Renal pelvis (tissue), 12 donors: ENCODE measurements at places on chromosomes 7 and 10.
A peak's percentile ranks its signal among the peaks of the same experiment; 100 is the strongest.

DNA sequence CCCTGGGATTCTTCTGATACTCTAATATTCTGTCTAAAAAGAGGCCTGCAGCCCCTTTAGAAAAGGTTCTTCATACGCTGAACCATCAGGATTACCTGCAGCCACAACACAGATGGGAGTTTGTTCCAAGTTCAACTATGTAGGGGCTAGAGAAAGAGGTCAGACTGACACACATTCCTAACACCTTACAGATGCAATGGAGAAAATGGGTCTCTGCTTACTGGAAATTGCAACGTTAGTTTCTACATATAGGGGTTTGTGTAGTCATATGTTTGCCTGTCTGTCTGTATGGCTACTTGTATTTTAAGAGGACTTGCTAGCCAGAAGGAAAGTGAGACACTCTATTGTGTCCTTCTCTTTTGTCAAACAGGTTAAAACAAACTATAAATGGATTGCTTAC, 618.5 kb downstream of the INHBA start:
- no peak for DNase-seq

GRCh38 chr7:9231630-9232121, 798.3 kb downstream of the NXPH1 start:
- DNase-seq, result peak; percentile 19

DNA sequence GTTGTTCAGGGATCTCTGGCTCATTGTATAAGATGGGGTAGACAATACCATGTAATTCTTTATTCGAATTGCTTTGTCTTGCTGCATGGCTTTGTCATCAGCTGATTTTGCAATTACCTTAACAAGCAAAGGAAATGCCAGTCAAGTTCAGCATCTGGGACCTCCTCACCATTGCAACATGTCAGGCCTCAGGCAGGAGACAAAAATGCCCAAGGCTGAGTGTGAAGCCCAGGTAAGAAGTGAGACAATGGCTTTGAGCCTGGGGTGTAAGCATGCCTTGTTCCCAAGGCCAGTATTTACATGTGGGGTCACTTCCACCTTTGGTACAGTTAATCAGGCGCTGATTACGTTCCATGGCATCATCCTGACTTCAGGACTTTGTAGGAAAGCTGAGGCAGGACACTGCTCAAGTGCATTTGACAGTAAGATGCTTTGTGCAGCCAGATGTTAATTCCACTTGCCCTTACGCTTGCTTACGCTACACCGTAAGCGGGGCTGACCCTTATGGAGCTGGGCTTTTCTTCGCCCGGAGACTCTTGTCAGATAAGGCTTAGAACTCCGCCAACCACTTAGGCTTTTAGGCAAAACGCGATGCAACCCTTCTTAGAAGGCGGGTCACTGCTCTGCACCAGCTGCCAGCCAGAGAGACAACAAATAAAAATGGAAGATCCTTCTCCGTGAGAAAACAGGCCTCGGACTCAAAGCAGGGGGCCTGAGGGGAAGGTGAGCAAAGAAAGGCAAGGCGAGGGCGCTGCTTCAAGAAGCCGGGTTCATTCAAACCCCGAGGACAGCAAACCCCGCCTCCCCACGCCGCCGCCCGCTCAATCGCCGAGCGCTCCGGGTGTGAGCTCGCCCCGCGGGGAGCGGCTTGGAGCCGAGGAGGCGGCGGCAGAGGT, 1.3 kb upstream of the SP4 start:
- DNase-seq, result no peak

- DNase-seq, result no peak
Measured at GRCh38 chr10:1142596-1142995, 86.4 kb downstream of the WDR37 start.

DNA sequence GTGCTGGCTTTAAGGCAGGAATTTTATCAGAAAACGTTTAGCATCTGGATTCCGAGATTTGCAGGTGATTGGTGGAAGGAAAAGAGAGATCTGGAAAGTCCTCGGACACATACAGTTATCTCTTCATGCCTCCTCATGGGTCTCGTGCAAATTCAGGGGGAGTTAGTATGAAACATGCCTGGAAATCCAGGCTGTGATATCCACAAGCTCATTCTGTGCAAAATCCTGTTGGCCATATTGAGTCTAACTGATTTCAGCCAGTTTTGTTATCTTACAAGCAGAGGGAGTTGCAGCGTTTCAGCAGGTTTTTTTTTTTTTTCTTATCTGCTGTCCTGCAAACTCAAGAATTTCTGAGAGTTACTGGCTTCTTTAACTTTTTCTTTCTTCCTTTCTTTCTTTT, 411.5 kb downstream of the GALNT17 start:
- DNase-seq, result no peak

DNA sequence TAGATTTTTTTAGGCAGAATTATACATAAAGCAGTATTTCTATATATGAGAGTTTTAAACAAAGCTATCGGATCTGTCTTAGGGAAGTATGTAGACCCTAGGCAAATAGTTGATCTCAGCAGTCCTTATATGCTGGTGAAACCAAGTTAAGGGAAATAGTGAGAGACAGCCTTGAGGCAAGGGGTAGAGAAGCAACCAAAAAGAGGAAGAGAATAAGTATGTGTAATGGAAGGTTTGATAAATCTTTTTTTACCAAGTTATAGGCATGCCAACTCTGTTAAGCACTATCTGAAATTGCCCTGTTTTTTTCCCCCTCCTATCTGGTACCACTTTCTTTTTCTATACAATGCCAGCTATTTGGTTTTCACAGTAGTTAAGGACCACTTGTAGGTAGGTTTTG, 19.9 kb downstream of the SPAG6 start:
- DNase-seq, result no peak

DNA sequence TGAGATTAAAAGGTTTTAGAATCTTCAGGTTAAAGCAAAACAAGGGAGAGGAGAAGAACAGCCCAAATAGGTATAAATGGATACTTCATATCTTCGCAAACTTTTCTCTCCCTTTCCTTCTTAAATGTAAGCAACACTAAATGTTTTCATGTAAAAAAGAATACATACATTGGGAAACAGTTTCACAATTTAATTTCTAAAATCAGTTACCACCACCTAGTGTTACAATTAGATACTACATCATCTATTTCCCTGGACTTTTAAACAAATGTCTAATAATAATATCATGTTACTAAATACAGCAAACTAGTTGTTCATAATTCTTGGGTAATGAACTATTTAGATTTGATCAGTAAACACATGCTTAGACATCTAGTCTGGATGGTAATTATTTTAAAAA, 35.8 kb downstream of the MINDY3 start:
- peak; percentile 11 for DNase-seq

GRCh38 chr7:46651561-46652088, 730.6 kb upstream of the IGFBP3 start:
- no peak for DNase-seq

DNA sequence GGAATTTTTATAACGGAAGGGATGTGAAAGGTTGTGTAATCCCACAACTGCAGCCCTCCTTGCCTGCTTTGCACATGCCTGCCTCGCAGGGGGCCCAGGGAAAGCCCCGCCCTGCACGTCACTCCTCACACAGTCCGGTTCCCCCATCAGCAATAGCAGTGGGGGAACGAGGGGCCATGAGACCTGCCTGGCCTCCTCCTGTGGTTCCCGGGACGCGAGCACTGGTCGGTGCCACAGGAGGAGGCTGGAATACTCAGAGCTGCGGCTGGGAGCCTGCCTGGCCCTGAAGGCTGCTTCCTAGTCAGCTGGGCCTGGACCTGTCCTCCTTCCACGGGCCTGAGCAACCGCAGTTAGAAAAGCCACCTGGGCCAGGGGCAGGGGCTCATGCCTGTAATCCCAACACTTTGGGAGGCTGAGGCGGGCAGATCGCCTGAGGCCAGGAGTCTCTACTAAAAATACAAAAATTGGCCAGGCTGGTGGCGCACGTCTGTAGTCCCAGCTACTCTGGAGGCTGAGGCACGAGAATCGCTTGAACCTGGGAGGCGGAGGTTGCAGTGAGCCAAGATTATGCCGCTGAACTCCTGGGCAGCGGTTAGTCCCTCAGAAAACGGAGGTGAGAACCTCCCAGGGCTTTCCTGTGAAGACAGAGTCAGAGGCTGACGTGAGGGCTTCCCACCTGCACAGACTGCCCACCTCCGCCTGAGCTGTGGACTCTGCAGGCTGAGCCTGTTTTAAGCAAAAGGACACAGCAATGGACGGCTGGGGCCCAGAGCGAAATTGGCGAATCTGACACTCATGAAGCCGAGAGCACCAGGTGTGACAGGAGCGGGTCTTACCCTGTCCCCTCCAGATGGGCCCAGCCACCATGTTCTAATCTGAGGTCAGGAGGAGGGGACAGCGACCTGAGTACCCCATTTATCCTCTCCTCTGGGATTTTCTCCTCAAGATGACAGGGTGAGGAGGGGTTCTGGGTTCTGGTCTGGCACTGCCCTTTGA, 52.9 kb downstream of the VIPR2 start:
- DNase-seq, result no peak

- DNase-seq, result no peak
Measured at GRCh38 chr7:95558864-95559263, 37.5 kb downstream of the PDK4 start.

- DNase-seq, result no peak
Measured at GRCh38 chr10:121942749-121943416, 15.1 kb upstream of the ATE1 start.

GRCh38 chr10:50326757-50327701, 75.7 kb upstream of the ASAH2 start:
- DNase-seq, result peak; percentile 48

GRCh38 chr10:126880926-126881325, 24.3 kb upstream of the DOCK1 start:
- DNase-seq, result no peak

DNA sequence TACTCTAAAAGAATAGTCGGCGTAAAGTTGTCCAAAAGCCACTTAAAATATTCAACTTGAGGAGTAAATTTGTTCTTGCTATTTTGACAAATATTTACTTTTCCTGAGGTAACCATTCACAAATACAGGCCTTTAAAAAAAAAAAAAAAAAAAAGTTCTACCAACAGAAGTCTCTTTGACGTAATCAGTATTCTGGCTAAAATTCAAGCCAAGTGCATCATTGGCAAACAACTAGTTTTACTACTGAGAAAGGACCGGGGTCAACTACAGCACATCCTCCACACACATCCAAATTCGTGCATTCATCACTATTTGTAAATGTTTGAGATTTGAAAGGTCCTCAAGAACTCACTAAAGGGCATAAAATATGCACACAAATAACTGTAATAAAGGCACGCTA, 2.0 kb downstream of the OAT start:
- no peak for DNase-seq

GRCh38 chr7:134660242-134660785, 13.7 kb downstream of the BPGM start:
- DNase-seq, result no peak

GRCh38 chr10:101489355-101489754, 98.7 kb downstream of the POLL start:
- DNase-seq, result no peak

GRCh38 chr7:147332988-147333387, 1216.4 kb downstream of the CNTNAP2 start:
- peak; percentile 7 for DNase-seq

DNA sequence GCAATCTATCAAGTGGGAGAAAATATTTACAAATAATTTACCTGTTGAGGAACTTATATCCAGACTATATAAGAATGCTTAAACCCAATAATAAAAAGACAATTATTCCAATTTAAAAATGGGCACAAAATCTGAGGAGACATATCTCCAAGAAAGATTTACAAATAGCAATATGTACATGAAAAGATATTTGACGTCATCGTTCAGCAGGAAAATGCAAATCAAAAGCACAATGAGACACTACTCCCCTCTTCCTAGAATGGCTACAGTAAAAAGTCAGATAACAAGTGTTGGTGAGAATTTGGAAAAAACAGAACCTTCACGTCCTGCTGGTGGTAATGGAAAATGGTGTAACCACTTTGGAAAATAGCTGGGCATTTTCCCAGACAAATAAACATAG, 457.0 kb downstream of the DPP6 start:
- DNase-seq, result no peak

GRCh38 chr7:116715077-116715476, 43.1 kb downstream of the MET start:
- DNase-seq, result no peak

DNA sequence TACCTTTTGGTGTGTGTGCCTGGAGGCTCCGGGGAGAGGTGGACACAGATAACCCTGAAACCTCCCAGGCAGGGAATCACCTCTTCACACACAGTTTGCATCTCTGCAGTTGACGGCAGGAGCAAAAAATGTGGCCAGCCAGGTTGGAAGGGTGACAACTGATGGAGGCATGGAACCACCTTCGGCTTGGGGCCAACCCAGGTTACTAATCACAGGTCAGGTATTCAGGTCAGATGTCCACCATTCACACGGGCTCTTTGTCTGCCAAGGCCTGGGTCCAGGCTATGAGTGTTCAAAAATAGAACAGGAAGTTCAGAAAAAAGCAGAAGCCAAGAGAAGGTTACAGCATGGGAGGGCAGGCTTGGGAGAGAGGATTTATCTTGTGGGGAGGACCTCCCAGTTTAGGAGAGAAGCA, 137.2 kb upstream of the EFCAB10 start:
- no peak for DNase-seq

DNA sequence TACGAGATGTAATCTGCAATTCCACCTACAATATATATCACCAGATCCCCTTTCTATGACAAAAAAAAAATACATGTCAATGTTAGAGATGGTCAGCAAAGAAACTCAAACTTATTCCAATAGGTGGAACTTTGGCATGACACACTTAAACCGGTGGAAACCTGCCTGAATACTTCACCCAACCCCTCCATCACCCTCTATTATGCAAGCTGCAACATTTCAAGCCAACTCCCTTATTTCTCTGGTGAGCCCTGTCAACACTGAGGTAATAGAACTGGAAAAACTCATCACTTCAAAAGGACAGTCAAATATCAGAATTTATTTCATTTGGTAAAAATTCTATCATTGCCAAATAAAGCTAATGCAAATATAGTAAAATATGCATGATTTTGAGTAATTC, 3.6 kb downstream of the ZNF438 start:
- no peak for DNase-seq

GRCh38 chr10:91711885-91712680, 79.2 kb upstream of the PPP1R3C start:
- no peak for DNase-seq

- DNase-seq, result no peak
Measured at GRCh38 chr7:110521357-110521911, 569.5 kb upstream of the LRRN3 start.

- DNase-seq, result no peak
Measured at GRCh38 chr7:20798081-20798693, 11.5 kb upstream of the SP8 start.

DNA sequence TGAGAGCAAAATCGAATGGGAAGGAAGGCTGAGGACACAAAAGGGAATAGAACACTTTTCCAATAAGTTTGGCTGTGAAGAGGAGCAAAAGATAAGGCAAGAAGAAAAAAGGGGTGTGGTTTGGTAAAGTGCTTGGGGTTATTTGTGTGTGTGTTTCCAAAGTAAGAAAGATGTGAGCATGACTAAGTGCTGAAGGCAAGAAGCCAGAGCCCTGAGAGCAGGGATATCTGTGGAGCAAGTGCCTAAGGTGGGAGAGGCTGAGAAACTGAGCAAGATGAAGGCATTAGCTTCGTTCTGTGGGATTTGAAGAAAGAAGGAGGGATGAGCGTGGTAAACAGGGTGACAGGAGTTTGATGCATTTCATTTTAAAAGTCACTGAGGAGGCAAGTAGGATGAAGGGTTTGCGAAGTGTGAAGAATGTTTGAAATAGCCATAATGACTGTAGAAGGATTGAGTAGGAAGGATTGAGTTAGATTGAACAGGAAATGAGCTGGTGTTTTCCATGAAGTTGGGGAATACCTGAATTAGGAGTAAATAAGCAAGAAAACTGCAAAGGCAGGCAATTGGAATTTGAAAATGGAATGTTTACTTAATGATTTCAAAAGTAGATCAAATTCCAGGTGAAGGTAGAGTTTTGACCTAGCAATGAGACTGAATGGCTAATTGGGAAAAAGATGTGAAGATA, 19.9 kb upstream of the SP4 start:
- no peak for DNase-seq

- DNase-seq, result no peak
Measured at GRCh38 chr10:121662945-121663917, 65.0 kb upstream of the FGFR2 start.
